ENCODE measurements at places on chromosomes 1 and 21. TPM values are rescaled to one million over a fixed set of nuclear protein-coding genes. Genes with fewer than 3 reads are reported as not detected.
A peak's percentile ranks its signal among the peaks of the same experiment; 100 is the strongest.

The KCND3 gene
- total RNA-seq: not detected

DNA sequence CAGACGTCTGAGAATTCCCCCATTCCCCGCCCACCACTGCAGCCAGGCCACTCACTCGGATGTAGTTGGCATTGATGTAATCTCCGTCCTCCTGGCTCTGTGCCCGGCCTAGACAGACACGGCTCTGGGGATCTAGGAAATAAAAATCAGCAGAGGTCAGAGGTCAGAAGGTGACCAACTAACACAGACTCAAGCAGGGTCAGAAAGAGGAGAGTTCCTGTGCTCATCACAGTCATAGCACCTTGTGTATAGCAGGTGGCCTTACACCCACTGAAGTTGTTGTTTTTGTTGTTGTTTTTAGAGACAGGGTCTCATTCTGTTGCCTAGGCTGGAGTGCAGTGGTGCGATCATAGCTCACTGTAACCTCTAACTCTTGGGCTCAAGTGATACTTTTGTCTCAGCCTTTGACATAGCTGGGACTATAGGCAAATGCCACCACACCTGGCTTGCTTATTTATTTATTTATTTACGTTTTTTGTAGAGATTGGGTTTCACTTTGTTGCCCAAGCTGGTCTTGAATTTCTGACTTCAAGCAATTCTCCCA lies 4.9 kb downstream of the PTPN7 start:
- DNase-seq: no peak
- peaks cover 86% of the 10 kb centered on the region for H3K36me3 ChIP-seq
- H3K4me1 ChIP-seq: peaks cover 47% of the 10 kb centered on the region
- H3K27ac ChIP-seq: no peak overlapping the region

The HNRNPCL2 gene
- total RNA-seq: not detected

The WDR64 gene
- total RNA-seq: not detected

- no peaks in the 10 kb centered on the region for H3K27me3 ChIP-seq
- H3K27ac ChIP-seq: peak overlapping the region; percentile 78
- H3K4me3 ChIP-seq: peak overlapping the region; percentile 88
- H3K36me3 ChIP-seq: peaks cover 33% of the 10 kb centered on the region
- DNase-seq: peak; percentile 42
These were observed 1.2 kb downstream of the HPDL start for GRCh38 chr1:45327644-45328515.

DNA sequence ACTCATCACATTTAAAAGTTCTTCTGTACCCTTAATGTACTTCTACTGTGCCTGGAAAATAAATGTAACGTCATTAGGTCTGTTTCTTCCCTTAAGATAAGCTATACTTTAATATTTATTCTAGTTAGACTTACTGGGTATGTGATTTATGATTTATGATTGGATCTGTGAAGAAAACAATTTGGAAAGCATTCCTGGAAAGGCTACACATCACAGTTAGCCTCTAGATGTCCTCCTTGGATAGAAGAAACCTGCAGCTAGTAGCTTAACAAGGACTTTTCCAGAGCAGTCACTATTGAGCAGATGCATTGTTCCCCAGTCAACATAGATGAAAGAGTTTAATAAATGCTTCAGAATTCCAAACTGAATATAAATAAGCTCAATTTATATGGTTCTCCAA lies 22.2 kb upstream of the ABL2 start:
- no peak overlapping the region for H3K4me3 ChIP-seq
- DNase-seq: no peak
- H3K36me3 ChIP-seq: no peaks in the 10 kb centered on the region
- H3K27me3 ChIP-seq: no peaks in the 10 kb centered on the region
- H3K27ac ChIP-seq: no peak overlapping the region

DNA sequence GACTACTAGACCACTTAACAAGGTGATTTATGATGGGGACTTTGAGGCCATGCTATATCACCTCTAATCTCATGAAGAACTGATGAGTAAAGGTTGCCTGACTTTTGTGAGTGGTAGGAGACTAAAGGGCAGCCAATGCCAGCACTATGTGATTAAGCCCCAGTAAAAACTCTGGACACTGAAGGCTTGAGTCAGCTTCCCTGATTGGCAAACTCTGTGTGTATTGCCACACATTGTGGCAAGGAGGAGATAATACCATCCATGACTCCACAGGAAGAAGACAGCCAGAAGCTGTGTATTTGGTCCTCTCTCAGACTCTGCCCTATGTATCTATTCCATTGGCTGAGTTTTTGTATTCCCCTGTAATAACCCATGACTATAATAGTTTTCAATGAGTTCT lies 413.3 kb upstream of the ZRANB2 start:
- no peak overlapping the region for H3K4me3 ChIP-seq
- no peak overlapping the region for H3K27ac ChIP-seq
- no peaks in the 10 kb centered on the region for H3K4me1 ChIP-seq
- H3K36me3 ChIP-seq: no peaks in the 10 kb centered on the region
- DNase-seq: no peak

DNA sequence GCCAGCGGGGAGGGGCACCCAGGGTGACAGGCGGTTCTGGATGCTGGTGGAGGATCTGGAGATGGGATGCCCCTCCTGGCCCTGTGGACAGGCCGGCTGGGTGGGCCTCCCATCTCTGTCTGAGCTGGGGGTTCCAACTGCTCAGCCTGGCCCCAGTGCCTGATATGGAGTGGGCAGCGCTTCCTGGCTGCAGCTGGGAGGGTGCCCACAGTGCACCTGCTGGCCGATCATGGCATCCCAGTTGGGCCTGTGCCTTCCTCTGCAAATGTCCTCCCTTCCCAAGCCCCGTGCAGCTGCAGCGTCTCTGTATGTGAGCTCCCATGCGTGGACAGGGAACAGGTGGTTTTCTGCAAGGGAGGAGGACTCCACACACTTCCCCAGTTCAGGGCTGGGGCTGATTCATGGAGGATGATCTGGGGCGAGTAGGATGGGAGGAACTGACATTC lies 2.1 kb downstream of the PFKL start:
- peak overlapping the region; percentile 11 for H3K4me3 ChIP-seq
- H3K4me1 ChIP-seq: peaks cover 54% of the 10 kb centered on the region
- H3K27me3 ChIP-seq: no peaks in the 10 kb centered on the region

The MATN1 gene
- total RNA-seq: 0.45 TPM

DNA sequence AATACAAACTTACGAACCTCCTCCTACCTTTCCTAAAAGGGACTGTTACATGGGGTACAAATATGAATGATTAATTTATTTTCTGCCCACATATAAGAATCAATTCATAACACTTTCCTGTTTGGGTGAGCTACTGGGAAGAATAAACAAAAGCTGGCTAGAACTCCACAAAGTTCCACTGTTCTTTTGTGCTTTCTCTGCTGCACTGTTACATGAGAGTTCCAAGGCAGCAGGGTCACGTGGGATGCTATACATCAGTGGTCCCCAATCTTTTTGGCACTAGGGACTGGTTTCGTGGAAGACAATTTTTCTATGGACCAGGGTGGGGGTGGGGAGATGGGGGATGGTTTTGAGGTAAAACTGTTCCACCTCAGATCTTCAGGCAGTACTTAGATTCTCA lies 2.2 kb upstream of the ANGPTL7 start:
- no peaks in the 10 kb centered on the region for H3K4me1 ChIP-seq
- no peak for DNase-seq
- H3K36me3 ChIP-seq: peaks cover 7% of the 10 kb centered on the region
- H3K4me3 ChIP-seq: no peak overlapping the region
- H3K27ac ChIP-seq: no peak overlapping the region

The TSPEAR gene
- not detected for total RNA-seq

- H3K4me1 ChIP-seq: no peaks in the 10 kb centered on the region
- no peak for DNase-seq
- H3K36me3 ChIP-seq: no peaks in the 10 kb centered on the region
- no peak overlapping the region for H3K4me3 ChIP-seq
- no peaks in the 10 kb centered on the region for H3K27me3 ChIP-seq
These were observed 429.6 kb downstream of the USP25 start for GRCh38 chr21:16159213-16159970.

GRCh38 chr1:99005537-99005942 lies 879 bp upstream of the PLPPR5 start:
- H3K4me1 ChIP-seq: peaks cover 3% of the 10 kb centered on the region
- no peaks in the 10 kb centered on the region for H3K36me3 ChIP-seq
- H3K27ac ChIP-seq: no peak overlapping the region
- DNase-seq: no peak
- H3K27me3 ChIP-seq: peaks cover 45% of the 10 kb centered on the region

GRCh38 chr1:43853161-43853921 lies 80.3 kb upstream of the ARTN start:
- no peak overlapping the region for H3K27ac ChIP-seq
- no peak overlapping the region for H3K4me3 ChIP-seq
- no peaks in the 10 kb centered on the region for H3K27me3 ChIP-seq
- peaks cover 11% of the 10 kb centered on the region for H3K4me1 ChIP-seq

GRCh38 chr21:20445971-20446370 lies 552.2 kb upstream of the NCAM2 start:
- H3K4me3 ChIP-seq: no peak overlapping the region
- no peaks in the 10 kb centered on the region for H3K27me3 ChIP-seq
- no peaks in the 10 kb centered on the region for H3K4me1 ChIP-seq

The HTR1D gene
- not detected for total RNA-seq

The FPGT gene
- 9.7 TPM for total RNA-seq

- no peaks in the 10 kb centered on the region for H3K36me3 ChIP-seq
- no peak overlapping the region for H3K27ac ChIP-seq
- no peaks in the 10 kb centered on the region for H3K4me1 ChIP-seq
These were observed 44.9 kb upstream of the RBM15 start for GRCh38 chr1:110294308-110294707.

The OR10J1 gene
- total RNA-seq: not detected

GRCh38 chr1:240343966-240344365 lies 252.3 kb downstream of the FMN2 start:
- no peaks in the 10 kb centered on the region for H3K27me3 ChIP-seq
- no peak overlapping the region for H3K4me3 ChIP-seq
- no peaks in the 10 kb centered on the region for H3K36me3 ChIP-seq
- DNase-seq: no peak
- no peak overlapping the region for H3K27ac ChIP-seq

DNA sequence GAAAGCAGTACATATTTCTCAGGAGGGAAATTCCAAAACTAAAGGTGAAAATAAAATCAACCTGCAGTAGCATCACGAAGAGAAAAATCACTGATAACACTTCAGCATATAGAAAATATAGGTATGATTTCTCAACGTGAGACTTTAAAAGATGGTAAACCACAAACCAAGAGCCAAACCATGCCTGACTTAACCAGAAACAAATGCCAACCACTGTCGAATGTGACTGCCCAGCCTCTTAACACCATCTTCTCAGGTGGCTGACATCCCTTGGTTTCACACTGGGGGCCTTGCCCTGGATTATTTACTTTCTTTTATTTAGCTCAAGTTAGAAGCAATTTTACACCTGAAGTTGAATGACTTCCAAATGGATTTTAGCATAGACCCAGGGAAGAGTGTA lies 10.1 kb downstream of the HMGCS2 start:
- DNase-seq: no peak
- H3K36me3 ChIP-seq: no peaks in the 10 kb centered on the region
- no peak overlapping the region for H3K27ac ChIP-seq

DNA sequence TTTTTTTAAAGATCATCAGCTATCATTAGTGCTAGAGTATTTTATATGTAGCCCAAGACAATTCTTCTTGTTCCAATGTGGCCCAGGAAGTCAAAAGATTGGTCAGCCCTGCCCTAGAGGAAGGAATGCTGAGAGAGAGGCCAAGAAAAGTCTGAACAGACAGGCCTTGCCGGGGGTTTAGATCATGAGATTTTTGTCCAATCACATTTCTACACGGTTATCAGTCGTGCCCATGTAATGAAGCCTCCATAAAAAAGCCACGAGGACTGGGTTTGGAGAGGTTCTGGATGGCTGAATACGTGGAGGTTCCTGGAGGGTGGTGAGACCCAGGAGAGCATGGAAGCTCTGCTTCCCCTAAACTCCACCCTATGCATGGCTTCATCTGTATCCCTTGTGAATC lies 24.3 kb upstream of the ENO1 start:
- H3K27ac ChIP-seq: peak overlapping the region; percentile 68
- no peaks in the 10 kb centered on the region for H3K27me3 ChIP-seq
- DNase-seq: no peak
- no peak overlapping the region for H3K4me3 ChIP-seq

DNA sequence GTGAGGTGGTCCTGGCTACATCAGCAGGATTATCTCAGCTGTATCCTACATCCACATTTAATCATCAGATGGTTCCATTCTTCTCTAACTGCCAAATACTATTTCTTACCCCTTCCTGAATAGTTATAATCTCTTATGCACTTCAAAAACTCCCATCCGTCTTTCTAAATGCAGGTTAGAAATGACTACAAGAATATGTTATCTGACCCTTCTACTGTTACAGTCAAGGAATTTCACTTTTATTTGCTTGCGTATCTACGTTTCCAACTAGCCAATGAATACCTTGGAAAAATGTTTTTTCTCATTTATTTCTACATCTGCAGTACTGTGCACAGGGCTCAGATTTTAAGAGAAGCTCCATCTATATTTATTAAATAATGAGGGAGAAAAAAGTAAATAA lies 709.9 kb downstream of the KCNT2 start:
- no peak for DNase-seq
- H3K27ac ChIP-seq: no peak overlapping the region
- no peaks in the 10 kb centered on the region for H3K36me3 ChIP-seq
- H3K27me3 ChIP-seq: no peaks in the 10 kb centered on the region
